GM23338 (cell line): ENCODE measurements at places on chromosomes 2 and 18. TPM values are rescaled to one million over a fixed set of nuclear protein-coding genes. Genes with fewer than 3 reads are reported as not detected.

- DNase-seq: no peak
Measured at GRCh38 chr2:177335917-177336450, 56.6 kb upstream of the AGPS start.

GRCh38 chr2:126797622-126798275, 100.9 kb upstream of the TEX51 start:
- no peak for DNase-seq

GRCh38 chr2:2827761-2828221, 496.7 kb upstream of the MYT1L start:
- no peak for DNase-seq

DNA sequence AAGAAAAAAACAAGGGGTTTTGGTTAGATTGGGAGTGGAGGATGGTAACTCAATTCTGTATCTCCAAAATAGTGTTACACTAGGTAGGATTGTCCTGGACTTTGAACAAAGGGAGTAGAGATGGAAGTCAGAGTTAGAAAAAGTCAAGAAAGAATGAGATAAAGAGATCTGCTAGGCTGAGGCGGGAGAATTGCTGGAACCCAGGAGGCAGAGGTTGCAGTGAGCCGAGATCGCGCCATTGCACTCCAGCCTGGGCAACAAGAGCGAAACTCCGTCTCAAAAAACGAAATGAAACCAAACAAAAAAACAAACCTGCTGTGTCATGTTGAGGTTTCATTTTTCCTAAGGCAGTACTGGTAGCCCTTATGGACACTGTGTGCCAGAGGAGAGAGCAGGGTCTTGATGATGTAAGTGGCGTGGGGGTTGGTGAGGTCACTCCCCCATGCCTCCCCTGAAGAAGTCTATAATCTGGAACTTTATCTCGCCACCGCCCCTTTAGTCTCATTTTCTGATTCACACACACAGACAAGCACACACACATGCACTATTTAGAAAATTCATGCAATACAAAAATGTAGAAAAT, 10.5 kb downstream of the DRC1 start:
- DNase-seq: no peak

The IRS1 gene
- 20.4 and 26.2 TPM in 2 replicates for total RNA-seq

The ITPRID2 gene
- total RNA-seq: 10.4 and 12.0 TPM in 2 replicates
